ENCODE measurements at places on chromosomes 13 and 19.
A peak's percentile ranks its signal among the peaks of the same experiment; 100 is the strongest.

- no peak for DNase-seq
Measured at GRCh38 chr19:40228346-40228745, 1.9 kb upstream of the CCNP start.

DNA sequence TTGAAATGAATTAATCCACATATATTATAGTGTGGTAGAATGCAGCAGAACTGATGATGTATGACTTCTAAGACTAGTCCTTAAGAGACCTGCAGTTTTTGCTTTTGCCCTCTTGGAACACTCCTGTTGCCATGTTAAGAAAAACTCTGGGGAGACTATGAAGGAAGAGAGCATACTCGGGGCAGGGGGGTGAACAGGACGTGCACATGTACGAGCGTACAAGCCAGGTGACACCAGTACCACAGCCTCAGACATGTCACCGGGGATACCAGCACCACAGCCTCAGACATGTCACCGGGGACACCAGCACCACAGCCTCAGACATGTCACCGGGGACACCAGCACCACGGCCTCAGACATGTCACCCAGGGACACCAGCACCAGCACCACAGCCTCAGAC is 15.9 kb upstream of the USPL1 start:
- no peak for DNase-seq

DNA sequence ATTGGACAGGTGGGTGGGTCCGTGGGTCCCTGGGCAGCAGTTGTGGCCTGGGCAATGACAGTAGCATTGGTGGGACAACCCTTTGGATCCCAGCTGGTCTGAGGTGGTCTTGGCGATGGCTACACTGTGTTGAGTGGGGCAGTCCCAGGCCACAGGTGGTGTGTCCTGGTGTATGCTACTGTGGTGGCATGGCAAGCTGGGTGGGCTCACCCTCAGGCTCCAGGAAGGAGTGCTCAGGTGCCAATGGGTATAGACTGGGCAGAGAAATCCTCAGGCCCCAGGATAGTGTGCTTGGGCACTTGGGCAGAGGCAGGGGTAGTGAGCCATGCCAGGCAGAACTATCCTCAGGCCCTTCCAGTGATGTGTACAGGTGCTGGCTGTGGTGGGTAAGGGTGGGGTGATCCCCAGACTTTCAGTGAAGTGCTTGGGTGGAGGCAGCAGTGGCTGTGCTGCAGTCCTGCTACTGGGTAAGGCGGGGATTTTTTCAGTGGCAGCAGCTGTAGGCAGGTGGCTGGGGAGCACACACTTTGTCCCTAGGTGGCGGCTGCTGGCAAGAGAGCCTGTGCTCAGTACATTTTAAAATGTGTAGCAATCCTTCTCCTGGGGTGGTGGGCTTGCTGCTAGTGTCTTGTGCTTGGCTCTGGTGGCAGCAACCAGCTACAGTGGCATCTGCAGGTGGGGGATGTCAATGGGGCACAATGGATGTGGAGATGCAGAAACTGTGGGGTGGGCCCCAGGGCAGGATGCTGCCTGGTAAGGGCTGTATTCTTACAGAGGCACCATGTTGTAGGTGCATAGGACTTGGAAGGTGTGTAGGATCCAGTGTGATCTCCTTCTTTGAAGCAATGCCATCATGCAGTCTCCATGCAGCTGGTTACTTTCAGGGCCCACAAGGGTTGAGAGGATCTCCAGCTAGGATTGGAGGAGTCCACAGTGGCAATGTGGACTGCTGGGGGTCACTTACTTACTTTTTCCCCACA is 64.9 kb downstream of the DNAJC3 start:
- no peak for DNase-seq

GRCh38 chr19:38989066-38989605 is 13.6 kb upstream of the FBXO17 start:
- DNase-seq, result no peak

- no peak for DNase-seq
Measured at GRCh38 chr13:51807041-51807440, 3.1 kb upstream of the DHRS12 start.

GRCh38 chr13:96191367-96191766 is 101.5 kb downstream of the HS6ST3 start:
- DNase-seq, result no peak

GRCh38 chr13:77979721-77980385 is 61.2 kb upstream of the EDNRB start:
- no peak for DNase-seq

- no peak for DNase-seq
Measured at GRCh38 chr13:102710261-102710679, 15.4 kb upstream of the METTL21C start.

DNA sequence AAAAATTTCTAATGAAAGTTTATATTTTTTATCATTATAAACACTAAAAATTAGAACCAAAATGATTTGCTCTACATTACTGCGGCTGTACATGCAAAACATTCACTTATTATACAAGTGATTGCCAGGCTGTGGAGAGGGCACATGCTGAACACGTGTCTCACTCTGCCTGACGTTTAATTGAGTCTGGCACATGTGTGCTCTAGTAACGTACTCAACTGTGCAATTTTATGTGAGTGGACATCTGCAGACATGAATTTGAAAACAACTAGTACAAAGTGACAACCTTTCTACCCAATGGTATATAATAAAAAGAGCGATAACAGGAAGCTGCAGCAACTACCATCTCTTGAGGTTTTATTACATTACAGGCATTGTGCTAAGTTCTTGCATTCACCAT is 341.4 kb downstream of the KLF12 start:
- no peak for DNase-seq

DNA sequence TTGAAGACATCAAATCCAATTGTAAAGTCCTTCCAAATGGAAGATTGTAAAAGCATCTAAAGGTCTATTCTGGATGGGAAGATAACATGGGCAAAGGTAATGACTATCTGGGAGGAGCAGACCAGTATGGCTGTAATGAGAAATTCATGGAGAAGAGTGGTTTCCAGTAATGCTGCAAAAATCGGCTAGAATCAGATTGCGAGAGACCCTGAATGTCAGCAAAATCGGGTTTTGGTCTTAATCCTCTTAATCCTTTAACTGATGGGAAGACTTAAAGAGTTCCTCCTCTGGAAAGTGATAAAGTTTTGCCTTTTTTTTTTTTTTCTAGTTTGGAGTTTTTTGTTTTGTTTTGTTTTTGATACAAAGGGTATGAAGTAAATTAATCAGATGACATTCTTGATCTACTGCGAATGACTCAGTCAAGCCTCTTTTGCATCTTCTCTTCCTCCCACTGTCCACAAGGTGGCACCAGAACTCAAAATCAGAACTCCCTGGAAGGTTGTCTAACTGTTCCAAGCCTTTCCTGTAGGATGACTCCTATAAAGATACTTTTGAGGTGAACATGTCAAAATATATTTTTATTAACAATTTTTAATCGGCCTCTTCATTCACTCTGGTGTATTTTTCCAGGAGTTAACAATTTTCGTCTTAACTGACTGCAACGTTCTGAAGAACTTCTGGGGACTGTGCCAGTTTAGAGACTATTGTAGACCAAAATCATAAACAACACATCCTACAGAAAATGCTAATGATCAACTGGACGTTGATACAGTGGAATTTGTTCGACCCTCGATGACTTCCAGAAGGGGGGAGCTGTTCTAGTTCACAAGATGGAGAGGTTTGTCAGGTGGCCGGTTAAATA is 213.3 kb upstream of the MIR17HG start:
- DNase-seq, result no peak

DNA sequence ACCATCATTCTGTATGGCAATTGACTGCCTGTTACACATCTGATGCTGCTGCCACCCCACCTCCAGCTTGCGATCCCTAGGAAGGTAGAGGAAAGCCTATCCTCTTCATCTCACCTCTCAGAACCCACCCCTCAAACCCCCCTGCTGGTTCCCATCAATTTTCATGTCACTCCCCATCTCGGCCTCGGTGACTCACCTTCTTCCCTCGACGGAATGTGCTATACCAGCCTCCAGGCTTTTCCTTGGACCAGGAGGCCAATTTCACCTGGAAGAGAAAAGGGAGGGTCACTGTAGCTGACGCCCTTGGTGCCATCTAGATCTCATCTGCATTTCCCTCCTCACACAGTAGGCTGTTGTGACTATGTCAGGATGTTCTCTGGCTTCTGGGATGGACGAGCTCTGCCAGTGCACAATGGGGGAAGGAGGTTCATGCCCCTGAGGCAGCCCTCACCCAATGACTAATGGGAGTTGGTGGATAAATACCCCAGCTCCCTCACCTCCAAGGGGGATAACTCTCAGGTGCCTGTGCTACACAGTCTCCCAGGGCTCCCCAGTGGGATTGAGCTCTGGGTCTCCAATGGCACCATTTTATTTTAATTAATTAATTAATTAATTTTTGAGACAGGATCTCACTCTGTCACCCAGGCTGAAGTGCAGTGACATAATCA is 26.4 kb upstream of the OLFM2 start:
- DNase-seq, result no peak

DNA sequence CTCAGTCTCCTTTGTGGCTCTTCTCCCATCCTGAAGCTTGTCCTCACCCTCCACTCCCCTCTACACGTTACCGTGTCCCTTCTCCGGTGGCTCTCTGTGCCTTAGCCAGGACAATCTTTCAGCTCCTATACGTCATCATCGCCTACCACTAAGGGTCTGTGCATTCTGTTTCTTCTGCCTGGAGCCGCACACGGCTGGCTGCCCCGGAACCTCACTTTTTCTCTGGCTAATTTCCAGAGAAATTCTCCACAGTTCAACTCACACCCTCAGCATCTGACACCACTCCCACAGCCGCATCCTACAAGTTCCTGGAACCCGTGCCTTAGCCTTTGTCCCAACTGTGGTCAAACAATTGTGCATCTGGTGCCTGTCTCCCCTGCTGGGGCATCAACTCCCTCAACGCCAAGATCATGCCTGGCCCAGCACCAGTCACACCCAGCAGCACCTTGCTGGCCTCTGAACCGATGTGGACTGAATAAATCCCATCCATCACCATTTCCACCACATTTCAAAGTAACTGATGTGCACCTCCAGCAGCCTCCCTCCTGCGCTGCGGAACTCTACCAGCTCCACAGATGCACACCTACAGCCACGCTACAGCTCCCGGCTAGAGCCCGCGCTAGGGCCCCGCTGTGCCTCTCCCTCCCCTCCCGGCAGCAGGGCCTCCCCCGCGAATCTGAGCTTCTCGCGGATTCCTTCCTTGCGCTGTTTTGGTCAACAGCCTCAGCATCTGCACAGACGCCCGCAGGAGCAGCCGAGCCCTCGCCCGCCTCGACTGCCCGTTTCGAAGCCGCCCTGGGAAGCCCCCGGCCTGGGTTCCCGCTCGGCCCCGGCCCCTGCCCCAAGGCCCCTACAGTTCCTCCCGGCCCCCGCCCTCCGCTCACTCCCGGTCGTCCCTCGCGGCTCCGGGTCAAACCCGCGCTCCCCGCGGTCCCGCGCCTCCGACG is 689 bp downstream of the DCUN1D2 start:
- DNase-seq, result no peak

- DNase-seq, result no peak
Measured at GRCh38 chr13:34618654-34619053, 323.4 kb upstream of the NBEA start.

DNA sequence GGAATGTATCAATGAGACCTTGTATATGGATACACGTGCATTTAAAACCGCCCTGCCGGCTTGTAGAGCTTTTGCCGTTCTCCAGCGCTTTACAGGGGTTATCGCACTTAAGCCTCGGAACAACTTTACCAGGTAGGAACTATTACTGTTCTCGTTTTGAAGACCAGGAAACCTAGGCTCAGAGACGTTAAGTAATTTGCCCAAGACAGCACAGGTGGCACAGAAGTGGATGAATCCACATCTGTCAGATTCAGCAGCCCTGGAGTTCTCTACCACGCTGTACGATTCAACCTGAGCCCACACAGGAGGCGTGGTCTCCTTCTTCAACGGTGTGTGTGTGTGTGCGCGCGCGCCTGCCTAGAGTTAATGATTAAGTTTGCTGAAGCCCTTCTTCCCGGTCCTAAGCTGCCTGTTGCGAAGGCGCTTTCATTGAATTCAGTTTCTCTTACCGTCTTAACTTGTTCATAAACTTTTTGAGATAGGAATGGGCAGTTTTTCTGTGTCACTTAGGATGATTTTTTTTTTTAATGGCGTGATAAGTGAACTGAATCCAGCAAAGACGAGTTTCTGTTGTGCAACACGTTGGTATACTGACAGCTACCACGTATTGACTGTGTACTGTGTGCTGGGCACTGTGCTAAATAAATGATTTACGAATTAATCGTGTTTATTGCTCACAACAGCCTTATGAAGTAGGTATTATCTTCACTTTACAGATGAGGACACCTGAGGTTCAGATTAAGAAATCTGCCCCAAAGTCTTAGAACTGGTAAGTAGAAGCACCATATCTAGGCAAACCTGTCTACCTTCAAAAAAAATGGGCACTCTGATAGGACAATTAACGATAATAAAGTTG is 67.4 kb downstream of the KCNRG start:
- DNase-seq, result peak; percentile 51

DNA sequence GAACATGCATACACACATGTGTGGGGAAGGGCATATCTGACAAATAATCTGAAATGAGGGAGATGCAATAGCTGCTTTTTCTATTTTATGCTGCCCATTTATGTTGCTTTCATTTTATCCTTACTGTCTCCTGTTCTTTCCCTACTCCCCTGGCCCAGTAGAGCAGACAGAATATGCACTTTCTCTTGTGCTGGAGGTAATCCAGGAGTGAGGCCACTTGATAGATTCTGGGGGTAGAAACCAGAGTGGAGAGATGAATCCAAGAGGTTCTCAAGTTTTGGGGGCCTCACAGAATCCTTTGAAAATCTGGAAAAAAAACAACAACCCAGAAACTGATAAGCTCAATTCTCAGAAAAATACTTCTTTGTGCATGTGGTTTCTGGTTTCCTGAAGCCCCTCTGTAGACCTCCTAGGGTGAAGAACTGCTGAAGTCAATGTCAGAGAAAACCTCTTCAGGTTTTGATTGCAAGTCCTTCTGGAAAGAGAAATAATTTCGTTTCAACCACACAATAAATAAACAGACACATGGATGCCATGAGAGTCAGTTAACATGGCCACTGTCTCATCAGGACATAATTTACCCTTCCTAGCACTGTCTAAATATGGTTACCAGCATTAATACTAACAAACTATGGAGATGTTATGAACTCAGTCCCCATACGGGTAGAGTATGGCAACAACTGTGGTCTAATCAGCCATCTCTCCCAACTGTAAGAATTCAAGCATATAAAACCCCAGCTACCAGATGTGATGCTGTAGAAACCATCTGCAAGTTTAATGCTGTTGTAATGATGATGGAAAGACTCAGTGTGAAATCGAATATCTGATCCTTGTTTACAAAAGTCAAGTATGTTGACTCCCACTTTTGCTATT is 355.6 kb downstream of the SLC7A1 start:
- no peak for DNase-seq

GRCh38 chr19:3642987-3643673 is 16.5 kb upstream of the CACTIN start:
- DNase-seq, result no peak

DNA sequence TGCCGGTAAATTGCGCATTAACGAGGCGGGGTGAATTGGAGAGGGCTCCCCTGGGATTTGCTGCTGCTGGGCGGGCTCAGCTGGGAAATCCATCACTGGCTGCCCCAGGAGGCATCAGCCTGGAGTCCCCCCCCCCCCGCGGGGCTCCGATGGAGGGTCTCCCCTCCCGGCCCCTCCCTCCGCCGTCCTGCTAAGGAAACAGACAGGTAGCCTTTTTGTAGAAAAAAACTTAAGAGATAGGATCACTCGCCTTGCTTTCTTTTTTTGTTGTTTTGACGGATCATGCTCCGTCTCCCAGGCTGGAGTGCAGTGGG is 6.8 kb downstream of the TLE6 start:
- DNase-seq, result no peak
